ENCODE measurements at places on chromosomes 6 and 20.

- no peak for DNase-seq
These were observed 6.5 kb downstream of the KCNB1 start for GRCh38 chr20:49476016-49476355.

- DNase-seq = no peak
These were observed 102.4 kb downstream of the CDH26 start for GRCh38 chr20:60060593-60060992.

DNA sequence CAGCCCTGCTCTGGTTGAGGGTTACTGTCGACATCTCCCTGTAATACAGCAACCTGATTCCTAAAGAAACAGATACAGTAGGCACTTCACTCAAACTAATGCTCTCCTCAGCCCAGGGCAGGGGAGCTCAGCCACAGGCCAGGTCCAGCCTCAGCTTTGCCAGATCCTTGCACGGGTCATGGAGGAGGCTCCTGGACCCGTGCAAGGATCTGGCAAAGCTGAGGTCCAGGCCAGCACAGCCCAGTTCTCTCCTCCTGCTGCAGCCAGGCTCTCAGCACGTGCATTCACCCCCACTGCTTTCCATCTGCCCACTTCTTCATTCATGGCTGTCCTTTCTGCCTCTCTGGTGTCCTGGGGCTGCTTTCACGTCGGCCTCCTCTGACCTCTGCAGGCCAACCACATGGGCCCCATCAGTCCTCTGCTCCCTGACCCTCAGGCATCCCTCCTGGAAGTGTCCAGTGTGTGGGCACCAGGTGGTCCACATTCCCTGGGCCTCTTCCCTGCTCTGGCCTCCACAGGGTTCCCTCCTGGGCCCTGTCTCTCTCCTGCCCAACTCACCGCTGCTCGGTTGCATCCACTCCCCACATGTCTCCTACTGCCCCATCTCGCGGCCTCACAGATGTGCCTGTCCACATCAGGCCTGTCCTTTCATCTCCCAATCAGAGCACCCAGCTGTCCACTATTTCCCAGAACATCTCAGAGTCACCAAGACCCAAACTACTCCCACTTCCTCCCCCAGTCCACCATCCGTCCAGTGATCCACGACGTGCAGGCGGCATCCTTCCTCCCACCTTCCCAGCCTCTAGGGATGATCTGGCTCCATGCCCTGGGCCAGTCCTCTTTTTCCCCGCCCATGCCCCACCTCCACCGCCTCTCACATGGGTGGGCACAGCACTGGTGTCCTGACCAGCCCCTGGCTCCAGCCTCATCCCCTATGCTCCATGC lies 11.8 kb upstream of the CD93 start:
- no peak for DNase-seq

DNA sequence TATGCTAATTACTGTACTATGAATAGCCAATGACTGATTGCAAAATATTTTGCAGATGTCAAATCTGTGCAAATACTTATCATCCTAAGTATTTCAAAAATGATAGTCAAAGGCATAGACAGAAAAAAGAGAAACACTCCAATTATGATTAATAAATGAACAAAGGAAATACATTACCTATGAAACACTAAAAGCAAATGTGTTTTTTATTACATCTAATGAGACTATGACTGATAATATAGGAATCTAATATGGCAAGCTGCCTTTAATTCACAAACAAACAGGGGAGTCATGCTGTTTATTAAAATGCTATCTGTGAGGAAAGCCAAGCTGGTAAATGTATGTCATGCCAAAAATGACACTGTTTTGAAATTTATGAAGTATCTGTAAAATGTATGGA lies 713.2 kb upstream of the NRSN1 start:
- DNase-seq = no peak

- DNase-seq = no peak
These were observed 1.7 kb upstream of the TCP11 start for GRCh38 chr6:35142588-35143569.

DNA sequence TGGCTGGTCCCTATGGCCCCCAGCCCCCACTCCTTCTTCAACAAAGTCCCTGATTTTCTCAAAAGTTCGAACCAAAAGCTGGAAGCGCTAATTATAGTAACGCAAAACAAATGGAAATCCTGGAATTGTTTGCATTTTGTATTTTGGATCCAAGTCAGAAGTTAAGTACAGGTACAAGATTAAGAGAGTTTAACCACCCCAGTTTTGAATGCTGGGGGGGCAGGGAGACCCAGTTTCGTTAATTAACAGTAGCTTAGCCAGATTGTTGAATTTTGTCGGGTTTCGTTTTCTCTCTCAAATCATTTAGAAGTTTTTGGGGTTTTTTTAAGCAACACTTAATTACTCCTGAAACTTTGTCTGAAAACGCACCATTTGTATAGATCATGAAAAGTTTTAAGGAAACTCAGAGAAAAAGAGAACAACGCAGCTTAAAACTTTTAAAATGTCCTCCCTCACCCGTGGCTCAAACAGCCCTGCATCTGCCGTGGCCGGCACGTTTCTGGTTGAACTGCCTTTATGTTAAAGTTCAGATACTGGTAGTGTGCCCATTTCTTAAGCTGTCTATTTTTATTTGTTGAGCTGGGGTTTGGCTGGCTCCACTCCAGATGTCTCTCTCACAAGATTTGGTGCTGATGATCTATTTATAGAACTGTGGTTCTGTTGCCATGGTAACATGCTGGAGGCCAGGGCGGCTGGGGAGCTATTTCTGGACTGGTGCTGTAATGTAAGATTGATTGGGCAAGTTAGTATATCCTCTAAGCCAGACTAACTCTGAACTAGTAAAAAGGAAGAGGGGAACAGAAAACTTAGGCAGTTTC lies 55.0 kb downstream of the GNAS start:
- DNase-seq = no peak

DNA sequence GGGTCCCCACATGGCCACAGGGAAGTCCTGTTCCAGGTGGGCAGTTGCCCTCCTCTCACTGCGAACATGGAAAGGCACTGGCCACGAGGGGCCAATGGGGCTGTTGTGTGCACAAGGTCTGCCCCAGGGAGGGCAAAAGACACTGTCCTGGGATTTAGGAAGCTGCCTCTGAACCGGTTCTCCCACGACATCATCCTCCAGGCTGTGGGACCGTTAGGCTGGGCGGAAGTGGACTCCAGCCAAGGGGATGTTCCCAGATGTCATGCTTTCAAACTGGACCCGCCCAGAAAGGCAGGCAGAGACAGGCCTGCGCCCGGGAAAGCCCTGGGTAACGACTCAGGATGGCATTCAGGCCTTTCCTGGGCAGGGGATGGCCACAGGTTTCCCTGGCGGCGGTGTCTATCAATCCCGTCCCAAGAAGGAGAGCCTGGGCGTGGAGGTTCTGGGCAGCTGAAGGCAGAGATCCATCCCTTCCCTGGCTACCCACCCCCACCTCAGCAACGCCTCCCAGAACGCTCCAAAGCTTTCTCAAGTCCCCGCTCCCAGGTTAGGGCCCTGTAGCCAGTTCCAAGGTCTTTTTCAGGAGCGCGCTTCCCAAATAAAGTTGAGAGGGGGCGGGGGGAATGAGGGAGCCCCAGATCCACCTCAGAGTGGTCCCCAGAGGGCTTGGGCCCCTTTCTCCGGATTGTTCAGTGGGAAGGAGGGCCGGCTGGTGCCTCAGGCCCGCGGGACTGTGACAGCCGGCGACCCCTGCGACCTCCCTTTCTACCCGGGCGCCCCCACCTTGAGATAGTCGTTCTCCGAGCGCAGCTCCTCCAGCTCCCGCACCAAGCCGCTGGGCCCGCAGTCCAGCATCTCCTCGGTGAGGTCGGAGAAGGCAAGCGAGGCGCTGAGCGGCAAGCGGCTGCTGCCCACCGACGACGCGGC lies 13.8 kb upstream of the TLDC2 start:
- DNase-seq = no peak

DNA sequence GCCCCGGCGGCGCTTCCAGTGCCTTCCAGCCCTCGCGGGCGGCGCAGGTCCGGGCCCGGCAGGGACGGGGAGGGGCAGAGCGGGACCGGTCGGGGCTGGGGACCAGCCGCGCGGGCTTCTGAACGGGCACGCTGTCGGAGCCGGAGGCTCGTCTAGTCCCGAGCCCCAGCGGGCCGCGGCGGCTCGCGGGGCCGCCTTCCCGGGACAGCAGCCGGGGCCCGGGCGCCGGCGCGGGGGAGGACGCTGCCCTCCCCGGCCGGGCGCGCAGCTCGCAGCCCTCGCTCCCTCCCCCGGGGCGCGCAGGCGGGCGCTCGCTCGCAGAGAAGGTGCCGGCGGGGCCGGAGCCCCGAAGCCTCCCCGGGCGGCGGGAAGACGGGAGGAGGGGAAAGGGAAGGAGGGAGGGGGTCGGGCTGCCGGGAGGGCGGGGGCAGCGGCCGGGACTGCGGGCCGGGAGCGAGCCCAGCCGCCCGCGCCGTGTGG lies 696 bp upstream of the SIRPA start:
- DNase-seq = no peak

GRCh38 chr20:10513061-10513460 lies 78.0 kb downstream of the SLX4IP start:
- no peak for DNase-seq

- no peak for DNase-seq
These were observed 19.2 kb downstream of the PRND start for GRCh38 chr20:4740774-4741431.

DNA sequence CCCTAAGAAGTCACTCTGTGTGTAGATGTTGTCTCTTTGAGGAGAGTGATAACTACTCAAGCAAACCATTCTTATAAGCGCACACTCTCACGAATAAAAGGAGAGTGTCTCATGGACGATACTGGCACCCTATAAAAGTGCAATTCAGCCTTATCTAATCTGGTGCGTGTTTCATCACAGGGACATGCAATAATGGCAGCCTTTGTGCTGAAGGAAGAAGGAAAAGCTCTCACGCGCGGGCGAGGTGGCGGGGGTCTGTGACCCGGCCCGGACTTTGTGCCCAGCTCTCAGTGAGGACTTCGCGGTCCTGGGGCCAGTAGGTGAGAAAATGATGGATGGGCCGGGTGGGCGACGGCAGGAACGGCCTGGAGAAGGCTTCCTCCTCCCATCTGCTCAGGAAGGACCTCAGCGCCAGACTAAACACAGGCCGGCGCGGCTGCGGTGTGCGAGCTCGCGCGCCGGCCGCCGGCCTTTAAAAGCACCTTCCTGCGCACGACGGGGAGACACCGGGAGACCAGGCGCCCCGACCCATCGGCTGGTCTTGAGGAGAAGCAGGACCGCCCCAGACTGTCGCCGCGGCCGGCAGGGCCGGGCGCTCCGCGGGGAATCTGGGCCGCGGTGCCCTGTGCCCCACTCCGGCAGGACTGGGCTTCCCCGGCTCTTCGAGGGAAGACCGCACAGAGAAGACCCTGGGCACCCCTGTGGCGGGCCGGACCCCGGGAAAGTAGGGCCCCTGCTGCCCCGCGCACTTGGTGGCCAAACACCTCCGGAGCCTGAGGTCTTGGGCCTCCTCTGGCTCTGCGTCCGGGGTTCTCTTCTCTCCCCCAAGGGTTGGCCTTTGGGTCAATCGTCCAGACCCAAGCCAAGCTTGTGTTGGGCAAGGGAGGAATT lies 8.3 kb upstream of the FOXC1 start:
- no peak for DNase-seq

DNA sequence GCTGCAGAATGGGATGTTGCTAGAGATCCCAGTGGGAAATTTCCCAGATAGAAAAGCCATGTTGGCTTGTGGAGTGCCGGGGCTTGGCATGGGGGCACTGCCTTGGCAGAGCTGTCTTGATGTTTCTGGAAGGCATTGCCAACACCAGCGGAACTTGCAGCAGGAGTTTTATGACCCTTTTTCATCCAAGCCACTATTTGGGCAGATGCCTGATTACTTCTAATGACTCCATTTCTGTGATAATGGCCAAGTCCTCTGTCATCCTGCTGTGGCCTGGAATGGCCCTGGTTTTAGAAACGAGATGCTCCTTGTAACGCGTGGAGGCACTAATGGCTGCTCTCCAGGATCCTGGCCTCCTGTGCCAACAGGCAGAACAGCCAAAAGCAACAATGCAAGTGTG lies 229.0 kb downstream of the ZNF217 start:
- DNase-seq = no peak

DNA sequence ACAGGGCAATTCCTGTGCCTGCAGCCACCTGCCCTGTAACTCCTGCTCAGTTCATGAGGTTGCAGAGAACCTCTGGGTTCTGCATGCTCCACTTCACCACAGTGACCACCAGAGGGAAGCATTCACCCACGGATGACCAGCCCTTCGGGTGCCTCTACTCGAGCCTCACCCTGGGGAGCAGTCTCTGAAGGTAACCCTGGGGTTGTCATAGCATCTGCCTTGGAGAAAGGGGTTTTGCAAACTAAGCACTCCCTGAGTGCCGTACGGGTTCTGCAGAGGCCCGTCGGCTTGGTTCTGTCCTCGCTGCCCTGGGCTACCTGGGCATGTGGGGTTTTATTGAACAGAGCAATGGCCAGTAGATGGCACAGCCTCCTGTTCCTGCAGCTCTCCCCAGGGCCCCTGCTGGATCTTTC lies 10.2 kb upstream of the CST5 start:
- DNase-seq = no peak

- DNase-seq = no peak
These were observed 314.1 kb downstream of the CD83 start for GRCh38 chr6:14431385-14432330.

DNA sequence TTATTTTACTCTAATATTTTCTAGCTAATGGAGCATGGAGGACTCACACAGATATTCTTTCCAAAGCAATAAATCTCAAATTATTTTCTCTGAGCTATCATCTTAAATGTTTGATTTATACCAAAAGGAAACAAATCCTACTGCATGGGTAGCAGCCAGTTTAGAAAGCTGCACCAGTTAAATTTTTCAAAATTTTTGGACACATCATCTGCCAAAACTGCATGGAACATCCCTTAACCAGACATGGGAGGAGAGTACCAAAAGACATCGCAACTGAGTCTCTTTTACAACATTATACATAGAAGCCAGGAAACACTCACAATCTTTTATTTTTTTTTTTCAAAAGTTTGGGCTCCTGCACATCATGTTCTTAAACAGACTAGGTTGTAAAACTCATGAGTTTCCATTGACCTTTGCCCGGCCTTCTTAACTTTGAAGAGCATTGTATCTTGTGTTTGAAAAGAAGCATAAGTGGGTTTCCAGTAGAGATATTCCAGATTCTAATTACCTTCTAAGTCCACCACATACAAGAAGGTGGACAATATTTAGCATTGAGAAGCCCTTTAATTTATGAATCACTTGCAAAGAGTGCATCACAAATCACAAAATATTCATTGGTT lies 87.7 kb upstream of the HMGCLL1 start:
- DNase-seq = no peak

DNA sequence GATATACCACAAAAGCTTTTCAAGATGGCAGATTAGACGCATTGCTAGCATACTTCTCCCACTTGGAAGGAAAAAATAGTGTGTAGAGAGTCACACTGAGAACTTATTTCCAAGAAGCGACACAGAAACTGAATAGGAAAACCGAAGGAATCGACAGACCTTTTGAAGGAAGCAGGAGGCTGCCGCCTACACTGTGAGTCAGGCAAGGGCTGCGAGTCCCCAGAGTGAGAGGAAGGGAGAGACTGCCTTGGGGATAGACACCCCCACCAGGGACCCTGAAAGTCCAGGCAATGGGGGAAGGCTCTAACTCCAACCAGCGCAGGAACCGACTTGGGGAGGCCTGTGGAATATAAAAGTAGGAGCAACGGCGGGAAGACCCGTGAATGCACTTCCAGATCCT lies 53.7 kb upstream of the SIRPG start:
- DNase-seq = no peak

GRCh38 chr20:1566701-1567100 lies 9.2 kb upstream of the SIRPD start:
- no peak for DNase-seq

GRCh38 chr6:5566718-5567117 lies 305.4 kb downstream of the FARS2 start:
- DNase-seq = no peak

GRCh38 chr20:18224968-18225568 lies 63.3 kb upstream of the ZNF133 start:
- DNase-seq = no peak

All from NCI-H1436 treated with DMSO at 0.1 percent for 48 hours (cell line).